ENCODE measurements at places on chromosomes 11 and 22. TPM values are rescaled to one million over a fixed set of nuclear protein-coding genes. Genes with fewer than 3 reads are reported as not detected.

DNA sequence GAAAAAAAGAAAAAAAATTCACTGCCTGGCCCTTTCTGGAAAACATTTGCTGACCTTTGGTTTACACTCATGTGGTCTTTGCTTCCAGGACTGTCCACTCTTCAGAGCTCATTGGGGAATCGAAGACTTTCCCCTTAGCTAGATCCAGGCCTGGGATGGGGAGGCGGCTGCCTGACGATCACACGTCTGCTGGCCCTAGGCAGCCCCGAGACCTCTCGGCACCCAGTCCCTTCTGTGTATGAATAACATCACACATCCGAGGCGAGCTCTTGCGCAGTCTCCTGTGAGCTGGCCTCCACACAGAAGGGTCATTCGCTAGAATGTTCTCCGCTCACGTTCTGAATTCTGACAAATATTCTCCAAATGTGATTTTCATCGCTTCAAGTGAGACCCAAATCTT lies 25.7 kb upstream of the GAL start:
- no peak for DNase-seq

The KLHDC7B gene
- 4.1 TPM for total RNA-seq

The GLB1L2 gene
- 17.0 TPM for total RNA-seq

The POLR2F gene
- total RNA-seq = 87.5 TPM

The OR5D18 gene
- not detected for total RNA-seq

DNA sequence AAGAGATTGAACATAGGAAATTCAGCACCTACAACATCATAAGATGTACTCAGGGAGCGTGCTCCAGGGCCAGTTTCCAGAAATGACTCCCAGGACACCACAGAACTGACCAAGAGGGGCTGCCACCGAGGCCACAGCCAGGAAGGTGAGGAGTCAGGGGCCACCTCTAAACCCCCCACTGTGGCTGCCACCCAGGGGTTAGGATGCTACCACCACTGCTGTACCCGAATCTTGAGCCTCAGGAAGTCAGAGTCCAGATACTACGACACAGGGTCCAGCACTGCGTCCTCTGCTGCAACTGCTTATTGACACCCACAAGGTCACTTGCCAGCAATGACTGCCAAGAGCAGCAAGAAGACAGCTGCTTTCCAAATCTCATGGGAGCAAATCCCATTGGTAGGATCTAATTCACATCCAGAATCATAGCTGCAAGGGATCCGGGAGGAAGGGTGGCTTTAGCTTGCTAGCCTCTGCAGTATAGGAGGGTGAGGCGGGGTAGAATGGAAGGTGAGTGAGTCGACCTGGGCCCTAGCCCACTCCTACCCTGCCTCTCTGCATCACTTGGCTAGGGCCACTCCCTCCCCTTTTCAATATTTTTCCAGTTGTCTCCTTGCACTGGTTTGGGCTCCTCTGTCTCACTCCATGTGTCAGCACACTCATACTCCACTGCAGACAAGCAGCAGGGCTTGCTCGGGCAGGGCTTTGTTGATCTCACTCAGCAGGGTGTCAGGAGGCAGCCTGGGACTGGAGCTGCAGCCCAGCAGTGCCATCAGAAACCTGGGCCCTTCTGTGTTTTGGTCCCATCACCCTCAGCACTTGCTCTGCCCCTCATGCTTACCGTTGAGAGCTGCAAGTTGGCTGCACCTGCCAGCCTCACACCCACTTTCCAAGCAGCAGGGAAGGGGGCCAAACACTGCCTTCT lies 18.1 kb upstream of the CYTH4 start:
- DNase-seq = no peak

- no peak for DNase-seq
Observed at GRCh38 chr22:45883811-45884170, 93.2 kb downstream of the WNT7B start.

- peak; percentile 79 for DNase-seq
Observed at GRCh38 chr11:119371778-119372182, 9.7 kb downstream of the USP2 start.

The LRRC74B gene
- not detected for total RNA-seq

DNA sequence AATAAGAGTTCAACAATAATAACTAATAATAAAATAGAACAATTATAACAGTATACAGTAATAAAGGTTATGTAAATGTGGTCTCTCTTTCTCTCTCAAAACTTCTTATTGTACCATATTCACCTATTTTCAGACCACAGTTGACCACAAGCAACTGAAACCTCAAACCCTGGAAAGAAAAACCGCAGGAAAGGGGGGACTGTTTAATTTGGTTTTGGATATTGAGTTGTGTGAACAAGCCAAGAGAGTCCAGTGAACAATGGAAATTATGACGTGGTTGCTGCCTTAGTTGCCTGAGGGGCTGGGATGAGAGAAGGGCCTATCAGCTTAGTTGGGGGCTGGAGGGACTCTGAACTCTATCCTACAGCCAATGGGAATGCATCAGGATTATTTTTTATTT lies 178.7 kb upstream of the POU2AF2 start:
- no peak for DNase-seq

DNA sequence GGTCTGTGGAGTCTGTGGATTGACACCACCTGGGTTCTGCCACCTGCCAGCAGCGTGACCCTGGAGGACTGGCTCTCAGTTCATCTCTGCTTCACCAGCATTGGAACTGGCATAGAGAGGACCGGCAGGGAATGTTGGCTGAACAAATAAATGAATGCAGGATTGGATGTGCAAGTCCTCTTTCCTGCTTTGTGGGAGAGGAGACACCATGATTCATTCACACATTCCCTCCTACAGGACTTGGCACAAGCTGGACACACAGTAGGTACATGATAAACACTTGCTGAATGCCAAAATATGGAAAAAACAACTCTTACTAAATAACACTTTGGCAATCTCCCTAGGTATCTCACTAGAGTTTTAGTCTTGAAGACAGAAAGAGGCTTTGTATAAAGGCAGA lies 116.6 kb upstream of the NARS2 start:
- peak; percentile 26 for DNase-seq

DNA sequence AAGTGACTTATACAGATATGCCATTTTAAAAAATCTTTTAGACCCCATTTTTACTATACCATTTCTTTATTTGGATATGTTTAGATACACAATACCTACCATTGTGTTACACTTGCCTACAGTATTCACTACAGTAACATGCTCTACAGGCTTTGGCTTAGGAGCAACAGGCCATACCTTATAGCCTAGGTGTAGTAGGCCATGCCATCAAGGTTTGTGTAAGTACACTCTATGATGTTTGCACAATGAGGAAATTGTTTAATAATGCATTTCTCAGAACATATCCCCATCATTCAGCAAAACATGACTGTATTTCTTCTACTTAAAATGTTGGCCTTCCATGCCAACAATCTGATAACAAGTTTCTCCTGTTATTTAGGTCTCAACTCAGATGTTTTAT lies 1559.5 kb upstream of the TENM4 start:
- DNase-seq = no peak

DNA sequence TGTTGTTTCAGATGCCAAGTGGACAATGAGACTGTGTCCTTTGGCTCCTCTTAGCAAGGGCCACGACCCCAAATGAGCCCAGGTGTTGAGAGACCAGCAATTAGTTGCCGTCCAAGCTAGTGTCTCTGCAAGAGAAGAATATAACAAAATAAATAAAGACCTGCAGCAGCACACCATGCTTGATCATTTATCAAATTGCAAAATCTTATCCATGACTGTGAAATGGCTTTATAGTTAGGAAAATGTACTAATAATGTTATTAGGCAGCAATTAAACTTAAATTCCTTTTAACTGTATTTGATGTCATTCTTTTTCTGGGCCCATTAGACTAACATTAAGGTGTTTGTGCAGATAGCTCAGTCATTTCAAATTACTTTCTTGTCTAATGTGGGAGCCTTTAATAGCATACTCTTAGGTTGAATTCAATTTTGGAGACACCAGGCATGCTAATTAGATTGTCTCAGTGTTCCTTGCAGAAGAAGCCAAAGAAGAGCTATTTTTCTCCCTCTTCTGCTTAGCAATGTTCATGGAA lies 176.1 kb downstream of the RRAS2 start:
- DNase-seq = no peak

The CPT1B gene
- total RNA-seq = 52.2 TPM

DNA sequence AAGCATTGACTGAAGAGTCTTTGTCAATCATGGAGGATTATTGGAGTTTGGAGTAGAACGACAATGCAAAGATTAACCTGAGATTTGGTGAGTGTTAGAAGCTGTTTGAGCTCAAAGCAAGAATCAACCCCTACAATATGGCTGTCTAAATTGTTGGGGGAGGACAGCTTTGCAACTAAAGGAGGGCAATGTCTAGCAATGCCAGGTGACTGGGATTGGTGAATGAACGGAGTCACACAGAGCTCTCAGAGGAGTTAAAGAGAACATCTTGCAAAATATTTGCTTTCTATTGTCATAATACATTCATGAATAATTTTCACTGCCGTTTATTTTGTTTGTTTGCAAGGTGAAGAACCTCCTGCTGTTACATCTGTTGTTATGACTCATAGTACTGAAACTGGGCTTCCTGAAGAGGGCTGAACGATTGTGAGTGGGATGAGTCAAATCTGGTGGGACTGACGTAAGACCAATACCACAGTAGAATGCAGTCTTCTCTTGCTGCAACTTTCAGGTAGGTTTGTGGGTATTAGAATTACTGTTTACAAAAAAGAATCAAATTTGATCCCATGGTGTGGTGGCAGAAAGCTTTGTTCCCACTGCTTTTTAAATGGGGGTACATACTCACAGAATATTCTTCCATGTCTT lies 281.9 kb downstream of the CADM1 start:
- peak; percentile 96 for DNase-seq

GRCh38 chr11:23370580-23371275 lies 510.5 kb upstream of the CCDC179 start:
- DNase-seq = no peak

GRCh38 chr11:88410656-88411055 lies 73.1 kb upstream of the CTSC start:
- peak; percentile 83 for DNase-seq

DNA sequence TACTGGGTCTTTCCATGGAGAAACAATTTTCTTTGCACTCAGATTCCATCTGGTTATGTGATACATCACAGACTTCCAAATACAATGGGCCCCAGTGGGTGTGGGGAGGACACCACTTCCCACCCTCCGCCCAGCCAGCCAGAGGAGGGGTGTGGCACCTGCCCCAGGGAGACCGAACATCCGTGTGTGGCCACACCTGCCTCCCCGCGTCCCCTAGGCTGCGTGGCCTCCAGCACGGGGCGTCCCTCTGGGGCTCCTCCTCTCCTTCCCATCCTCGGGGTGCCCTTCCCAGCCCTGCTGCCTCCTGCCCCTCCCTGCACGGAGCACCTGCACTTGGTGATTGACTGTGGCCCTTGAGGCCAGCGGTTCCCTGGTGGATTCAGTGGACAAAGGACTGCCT lies 49.1 kb downstream of the CERK start:
- no peak for DNase-seq

DNA sequence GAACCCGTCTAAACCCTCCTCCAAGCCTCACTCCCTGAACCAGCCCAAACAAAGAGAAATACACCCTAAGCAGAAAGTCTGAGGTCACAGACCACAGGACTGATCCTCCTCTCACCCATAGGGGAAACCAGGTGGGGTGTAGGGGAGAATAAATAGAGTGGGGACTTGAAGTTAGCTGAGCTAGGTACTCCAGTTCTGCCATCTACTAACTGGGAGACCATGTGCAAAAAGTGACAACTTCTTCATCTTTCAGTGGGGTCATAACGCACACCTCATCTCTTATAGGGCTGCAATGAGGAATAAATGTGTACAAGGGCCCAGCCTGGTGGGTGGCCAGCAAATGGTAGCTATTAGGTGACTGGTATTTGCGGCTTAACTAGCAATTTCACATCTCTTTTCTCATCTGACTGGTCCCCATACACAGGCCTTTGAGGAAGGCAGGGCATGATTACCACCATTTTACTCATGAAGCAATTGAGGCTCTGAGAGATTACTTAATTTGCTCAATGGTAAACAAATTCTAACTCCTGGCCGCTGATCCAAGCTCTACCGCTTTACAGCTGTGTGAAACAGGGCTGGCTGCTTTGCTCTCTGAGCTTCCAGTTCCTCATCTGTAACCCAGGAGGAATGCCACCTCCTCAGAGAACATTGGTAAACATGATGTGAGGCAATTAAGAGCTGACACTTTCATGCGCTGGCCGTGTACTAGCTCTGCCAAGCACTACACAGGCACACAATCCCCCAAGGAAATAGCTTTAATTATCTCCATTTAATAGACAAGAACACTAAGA lies 16.6 kb downstream of the TBC1D10A start:
- DNase-seq = no peak

The MS4A15 gene
- not detected for total RNA-seq

The LINC01488 gene
- not detected for total RNA-seq

DNA sequence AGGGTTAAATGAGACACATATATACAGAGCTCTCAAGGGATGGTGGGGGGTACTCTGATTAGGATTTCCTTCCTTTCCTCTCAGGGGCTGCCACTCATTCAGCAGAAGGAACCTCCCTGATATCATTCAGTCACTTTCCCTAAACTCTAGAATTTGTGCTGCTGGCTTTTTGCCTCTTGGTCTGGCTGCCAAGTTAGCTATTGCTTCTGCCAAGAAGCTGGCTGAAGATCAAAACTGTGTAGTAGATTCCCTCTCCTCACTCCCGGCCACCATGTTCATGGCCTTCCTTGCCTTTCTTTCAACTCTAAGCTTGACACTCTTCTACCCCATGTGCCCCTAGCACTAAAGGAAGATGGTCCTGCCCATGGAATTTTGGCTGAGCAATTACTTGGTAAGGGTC lies 18.7 kb downstream of the SLC6A5 start:
- DNase-seq = no peak

DNA sequence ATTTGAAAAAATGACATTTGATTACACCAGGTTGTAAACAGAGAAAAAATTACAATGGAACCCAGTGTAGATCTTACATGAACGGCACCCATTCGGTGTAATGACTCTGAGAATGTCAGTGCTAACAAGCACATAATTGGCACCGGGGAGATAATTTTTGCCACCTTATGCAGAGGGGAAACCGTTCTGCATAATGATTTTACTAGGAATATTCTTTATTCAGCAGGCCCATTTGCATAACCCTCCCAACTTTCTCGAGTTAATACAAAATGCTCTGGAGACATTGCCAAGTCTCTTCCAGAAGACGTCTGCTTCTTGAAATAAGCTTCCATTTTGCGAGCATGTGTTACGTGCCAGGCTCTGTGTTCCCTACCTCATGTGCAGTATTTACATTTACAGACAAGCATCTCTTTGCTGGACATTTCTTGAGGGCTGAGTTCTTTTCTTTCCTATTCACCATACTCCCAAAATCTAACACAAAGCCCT lies 275.8 kb downstream of the MIAT start:
- no peak for DNase-seq

The CCDC88B gene
- total RNA-seq = 6.0 TPM

GRCh38 chr11:259413-259812 lies 18.8 kb upstream of the NLRP6 start:
- no peak for DNase-seq

The MMP12 gene
- not detected for total RNA-seq

GRCh38 chr22:19611590-19611989 lies 87.4 kb upstream of the CLDN5 start:
- no peak for DNase-seq

DNA sequence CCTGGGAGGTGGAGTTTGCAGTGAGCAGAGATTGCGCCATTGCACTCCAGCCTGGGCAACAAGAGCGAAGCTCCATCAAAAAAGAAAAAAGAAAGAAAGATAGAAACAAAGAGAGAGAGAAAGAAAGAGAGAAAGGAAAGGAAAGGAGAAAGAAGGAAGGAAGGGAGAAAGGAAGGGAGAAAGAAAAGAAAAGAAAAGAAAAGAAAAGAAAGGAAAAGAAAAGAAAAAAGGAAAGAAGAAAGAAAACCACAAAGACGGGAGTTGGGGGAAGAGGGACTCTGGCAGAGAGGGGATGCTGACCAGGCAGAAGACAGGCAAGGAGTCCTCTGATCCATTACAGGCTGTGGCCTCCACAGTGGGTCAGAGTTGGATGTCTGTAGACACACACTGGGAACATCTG lies 18.8 kb upstream of the SLCO2B1 start:
- DNase-seq = no peak

The LBHD1 gene
- 8.7 TPM for total RNA-seq

The TMPRSS5 gene
- total RNA-seq = 0.49 TPM
